ENCODE measurements at places on chromosomes 13 and 19.
A peak's percentile ranks its signal among the peaks of the same experiment; 100 is the strongest.

DNA sequence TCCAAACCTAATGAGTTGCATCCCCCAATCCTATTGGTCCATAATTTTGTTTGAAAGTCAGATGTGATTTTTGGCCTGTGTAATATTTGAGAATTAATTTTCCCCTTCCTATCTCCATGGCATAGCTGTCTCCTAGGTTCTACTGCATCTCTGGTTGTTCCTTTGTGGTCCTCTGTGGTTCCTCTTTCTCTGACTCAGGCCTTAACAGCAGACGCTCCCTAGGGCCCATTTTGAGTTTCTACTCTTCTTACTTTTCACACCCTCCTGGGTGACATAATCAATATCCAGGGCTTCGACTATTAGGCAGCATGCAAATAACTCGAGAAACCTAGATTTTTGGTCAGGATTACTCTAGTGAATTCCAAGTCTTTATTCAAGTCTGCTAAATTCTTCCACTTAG lies 160.7 kb downstream of the RFC3 start:
- no peak for DNase-seq

DNA sequence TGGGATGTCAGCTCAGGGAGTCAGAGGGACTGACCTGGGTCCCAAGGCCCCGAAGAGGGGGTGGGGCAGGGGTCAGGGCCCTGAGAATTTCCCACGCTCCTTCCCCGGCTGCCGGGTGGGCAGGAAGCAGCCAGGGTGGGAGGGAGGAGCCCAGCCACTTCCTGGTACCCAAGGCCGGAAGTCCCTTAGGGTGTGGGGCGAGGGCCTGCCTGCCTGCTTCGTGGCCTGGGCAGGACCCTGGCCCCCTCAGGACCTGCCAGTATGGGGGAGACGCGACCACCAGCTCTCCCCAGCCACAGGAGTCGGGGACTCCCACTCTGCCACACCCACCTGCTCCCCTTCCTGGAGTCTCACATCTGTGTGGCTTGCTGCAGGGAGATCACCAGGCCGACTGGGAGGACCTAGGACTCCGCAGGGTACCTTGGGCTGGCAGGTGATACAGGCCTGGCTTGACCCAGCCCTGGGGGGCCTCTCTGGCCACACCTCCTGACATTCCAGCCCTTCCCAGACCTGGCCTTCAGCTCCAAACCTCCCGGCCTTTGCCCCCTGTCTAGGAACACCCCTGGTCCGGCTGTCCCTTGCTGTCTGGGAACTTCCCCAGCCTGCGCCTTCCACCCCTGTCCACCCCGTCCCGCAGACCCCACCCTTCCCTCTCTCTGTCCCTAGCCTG lies 9.8 kb upstream of the CIRBP start:
- peak; percentile 52 for DNase-seq

GRCh38 chr19:18730885-18731513 lies 47.5 kb downstream of the CRTC1 start:
- DNase-seq = no peak

DNA sequence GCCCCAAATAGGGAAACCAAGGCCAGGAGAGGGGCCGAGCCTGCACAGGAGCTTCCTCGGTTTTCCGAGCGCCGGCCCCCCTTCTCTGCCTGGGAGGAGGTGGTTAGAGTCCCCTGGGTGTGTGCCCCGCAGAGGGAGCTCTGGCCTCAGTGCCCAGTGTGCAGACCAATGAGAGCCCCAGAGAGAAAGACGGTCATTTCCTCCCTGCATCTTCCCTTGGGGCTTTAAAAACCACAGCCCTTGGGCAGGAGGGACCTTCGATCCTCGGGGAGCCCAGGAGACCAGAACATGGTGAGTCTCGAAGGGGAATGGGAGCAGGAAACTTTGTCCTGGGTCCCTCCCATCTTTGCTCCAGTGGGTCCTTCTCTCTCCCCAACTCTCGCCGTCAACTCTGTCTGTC lies at the start of gene C5AR1:
C5AR1 (plus strand) TSS at position 254 of the 400 bp plus-strand sequence; CDS start at position 289, 35 bp downstream.
- no peak for DNase-seq

DNA sequence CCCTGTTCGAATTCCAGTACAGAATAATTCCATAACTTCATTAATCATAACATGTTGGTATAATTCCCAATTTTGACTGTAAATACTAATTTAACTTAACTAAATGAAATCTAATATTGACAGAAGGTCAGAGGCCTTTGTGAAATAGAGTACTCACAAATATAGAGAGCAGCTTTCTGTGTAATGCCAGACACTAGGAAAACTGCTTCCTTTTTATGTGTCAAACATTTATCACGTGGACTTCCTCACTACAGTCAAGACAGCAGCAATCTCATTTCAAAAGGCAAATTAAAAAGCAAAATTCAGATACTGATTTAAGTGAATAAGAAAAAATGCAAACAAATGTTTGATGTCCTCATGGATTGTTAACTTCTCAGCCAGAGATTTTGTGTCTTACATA lies 13.1 kb downstream of the ITM2B start:
- DNase-seq = no peak

GRCh38 chr19:4357095-4357797 lies 13.9 kb downstream of the MPND start:
- no peak for DNase-seq

DNA sequence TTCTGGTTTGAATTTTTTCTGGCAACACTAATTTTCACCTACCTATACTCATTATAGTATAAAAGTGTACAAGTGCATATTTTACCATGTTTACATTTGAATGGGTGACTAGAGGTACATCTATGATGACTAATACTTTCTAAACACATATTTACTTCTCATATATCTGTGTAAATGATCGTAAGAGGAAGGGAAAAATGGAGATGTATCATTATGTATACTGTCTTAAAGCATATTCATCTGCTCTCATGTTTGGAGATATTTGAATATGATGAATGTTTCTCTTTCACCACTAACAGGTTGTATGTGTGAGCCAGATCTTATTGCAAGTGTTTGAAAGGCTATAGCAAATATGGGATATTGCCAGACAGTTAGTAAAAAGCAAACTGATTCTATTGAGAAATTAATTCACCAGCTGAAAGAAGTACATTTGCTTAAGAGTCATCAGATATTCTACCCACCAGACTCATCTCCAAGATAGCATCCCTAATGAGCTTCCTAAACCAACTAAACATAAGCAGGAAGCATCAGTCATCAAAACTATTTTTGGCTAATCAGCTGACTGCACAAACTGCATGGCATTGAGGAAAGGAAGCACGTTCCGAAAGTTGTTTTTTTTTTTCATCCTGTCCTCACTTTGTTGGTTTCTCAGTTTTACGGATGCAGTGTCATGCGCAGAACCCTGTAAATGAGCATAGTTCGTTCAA lies 738.2 kb downstream of the GPC5 start:
- no peak for DNase-seq

- no peak for DNase-seq
Measured at GRCh38 chr19:10384580-10384979, 4.2 kb upstream of the TYK2 start.

DNA sequence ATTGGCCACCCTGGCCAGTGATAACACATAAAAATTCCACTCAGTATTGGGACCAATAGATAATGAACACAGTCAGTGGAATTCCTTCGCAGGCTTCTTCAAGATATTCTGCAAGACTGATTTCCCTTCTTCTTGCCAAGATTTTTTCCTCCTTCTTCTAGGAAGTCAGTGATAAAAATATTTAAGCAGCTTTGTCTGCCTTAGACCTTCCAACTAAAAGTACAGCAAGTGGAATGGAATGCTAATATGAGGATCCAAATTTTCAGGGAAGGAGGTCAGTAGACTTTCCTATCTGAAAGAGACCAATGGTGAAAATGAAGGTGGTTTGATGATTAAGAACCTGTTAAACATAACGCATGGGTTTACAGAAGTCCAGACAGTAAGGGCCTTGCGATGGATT lies 9.6 kb downstream of the STARD13 start:
- no peak for DNase-seq

DNA sequence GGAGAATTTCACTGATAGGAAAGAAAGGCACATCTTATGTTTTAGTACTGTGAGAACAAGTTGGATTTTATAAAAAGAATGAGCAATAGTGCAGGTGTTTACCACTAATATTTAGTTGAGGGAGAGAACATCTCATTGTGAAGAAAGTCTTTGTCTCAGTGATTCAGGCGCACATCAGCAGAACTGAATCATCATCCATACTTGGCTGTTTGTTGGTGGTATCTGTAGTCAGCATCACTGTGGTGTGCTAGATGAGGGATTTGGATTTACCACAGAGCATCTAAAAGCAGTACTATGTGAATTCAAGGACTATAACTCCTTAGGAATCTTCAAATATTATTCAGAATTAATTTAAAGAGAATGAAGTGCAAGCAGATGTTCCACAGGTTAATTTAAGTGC lies 1380.5 kb upstream of the ATXN8OS start:
- DNase-seq = no peak

- peak; percentile 34 for DNase-seq
Measured at GRCh38 chr13:95642999-95643398, 1.5 kb downstream of the DZIP1 start.

DNA sequence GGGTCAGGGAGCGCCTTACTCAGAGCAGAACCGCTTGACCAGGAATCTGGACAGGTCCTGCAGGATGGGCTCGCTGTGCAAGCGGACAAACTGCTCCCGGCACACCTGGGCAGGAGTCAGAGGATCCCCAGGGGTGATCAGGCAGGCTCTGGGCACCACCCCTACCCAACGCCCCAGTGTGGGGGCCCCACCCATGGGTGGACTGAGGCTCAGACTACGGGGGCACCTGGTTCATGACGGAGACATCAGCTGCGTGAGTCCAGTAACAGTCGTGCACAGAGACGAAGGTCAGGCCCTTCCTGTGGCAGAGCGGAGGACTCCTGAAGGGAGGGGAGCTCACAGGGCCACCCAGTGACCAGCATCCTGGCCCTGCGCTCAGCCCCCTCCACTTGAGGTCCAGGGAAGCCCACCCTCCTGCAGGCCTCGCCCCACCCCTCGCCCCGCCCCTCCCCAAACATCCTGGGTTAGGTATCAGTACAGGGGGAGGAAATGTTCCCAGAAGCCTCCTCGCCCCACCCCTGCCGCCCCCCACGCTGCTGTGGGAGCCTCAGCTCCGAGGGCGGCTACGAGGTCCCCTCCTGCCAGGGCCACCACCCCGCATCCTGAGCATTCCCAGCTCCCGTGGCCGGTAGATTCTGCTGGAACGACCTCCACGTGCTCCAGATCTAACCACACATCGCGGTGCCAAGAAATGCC lies 15.6 kb downstream of the POLRMT start:
- no peak for DNase-seq

DNA sequence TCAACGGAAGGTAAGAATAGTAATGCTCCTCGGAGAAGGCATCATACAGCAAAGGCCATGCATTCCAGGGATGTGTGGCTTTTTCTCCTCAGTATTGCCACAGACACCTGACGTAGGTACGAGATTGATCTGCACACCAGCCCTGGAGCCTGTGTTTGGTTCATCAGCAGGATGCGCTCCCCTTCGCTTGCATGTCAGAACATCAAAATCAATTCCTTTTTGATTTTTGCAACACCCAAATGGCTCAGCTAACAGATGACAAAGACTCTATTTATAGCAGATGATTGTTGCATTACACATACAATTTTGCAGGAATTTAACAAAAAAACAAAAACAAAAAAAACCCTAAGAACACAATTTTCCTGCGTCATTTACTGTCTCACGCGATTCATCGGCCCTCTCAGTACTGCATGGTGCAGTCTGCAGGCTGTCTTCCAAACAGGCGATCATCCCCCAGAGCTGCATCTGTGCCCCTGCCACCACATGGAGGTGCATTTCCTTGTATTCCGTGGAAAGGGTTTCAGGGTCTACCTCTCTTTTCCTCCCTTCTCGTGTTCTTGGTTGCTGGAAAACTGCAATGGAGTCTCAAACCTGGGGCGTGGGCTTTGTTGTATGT lies 207.3 kb downstream of the TEX29 start:
- DNase-seq = no peak

DNA sequence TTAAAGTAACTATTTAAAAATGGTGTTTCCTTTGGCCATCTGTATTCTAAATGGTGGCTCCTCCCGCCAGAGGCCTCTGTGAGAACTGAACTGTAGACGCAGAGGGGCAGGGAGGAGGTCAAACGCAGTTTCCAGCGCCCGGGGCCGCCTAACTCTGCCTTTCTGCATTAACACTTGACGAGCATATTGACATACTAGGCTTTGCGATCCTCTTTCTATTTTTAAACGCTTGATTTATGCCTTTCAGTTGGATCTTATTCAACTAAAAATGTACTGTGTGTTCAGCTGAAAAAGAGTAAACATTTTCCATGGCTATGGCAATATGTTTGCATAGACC lies 74.7 kb downstream of the SPACA7 start:
- DNase-seq = no peak

- DNase-seq = no peak
Measured at GRCh38 chr13:40159736-40160135, 504.3 kb downstream of the COG6 start.

DNA sequence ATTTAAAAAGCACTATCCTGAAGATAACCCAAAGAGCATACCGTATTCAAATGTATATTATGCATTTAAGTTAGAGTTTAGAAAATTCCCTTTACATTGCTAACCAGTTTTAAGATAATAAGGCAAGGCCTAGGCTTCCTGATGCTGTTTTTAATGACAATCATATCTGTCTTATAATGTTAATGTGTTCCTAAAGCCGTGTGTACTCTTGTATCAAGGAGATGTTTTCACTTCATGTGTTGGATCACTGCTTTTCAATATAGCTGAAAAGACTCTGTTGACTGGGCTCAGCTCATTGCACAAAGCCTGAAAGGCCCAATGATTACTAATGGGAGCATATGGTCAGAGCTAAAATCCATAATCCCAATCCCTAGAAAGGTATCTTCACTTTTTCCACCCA lies 81.6 kb downstream of the DACH1 start:
- DNase-seq = no peak

DNA sequence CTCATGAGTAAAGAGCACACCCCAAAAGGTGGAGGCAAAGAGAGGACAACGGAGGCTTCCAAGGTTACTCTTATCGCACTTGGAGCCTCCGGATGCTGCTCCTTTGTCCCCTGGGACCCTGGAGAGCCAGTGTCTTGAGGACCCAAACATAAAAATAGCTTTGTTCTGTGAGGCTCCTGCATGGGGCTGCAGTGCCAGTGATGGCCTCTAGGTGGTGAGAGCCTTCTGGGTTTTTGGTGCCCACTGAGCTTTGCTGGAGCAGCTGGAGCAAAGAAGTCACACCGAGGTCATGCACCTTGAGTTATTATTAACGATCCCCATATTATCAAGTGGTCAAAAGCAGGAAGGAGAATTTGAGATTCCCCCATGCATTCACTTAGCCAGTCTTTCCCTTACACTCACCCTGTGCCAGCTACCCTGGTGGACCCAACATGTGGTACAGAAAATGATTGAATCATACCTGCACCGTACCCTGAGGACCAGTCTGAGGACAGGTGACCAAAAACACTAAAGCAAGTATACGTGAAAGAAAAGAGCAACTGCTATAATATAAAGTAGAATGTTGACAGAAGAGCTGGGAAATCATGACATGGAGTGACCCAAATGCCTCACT lies 41.5 kb downstream of the ZNF682 start:
- DNase-seq = peak; percentile 16

DNA sequence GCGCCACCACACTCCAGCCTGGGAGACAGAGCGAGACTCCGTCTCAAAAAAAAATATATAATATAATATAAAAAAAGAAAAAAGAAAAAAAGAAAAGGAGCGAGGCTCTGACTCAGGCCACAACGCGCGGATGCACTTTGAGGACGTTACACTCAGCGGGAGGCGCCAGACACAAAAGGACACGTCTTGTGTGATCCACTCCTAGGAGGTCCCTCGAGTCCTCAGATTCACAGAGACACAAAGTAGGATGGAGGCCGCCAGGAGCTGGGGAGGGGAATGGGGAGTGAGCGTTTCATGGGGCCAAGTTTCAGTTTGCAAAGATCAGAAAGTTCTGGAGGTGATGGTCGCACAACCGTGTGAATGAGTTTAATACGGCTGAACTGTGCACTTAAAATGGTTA lies 8.5 kb upstream of the ABHD17A start:
- no peak for DNase-seq

GRCh38 chr13:59119475-59119874 lies 1044.3 kb downstream of the DIAPH3 start:
- no peak for DNase-seq

All from adipocyte (in vitro differentiated cells).